Type B pancreatic cell (in vitro differentiated cells): ENCODE measurements at places on chromosomes 6 and 20. TPM values are rescaled to one million over a fixed set of nuclear protein-coding genes. Genes with fewer than 3 reads are reported as not detected.

- DNase-seq = no peak
These were observed 28.5 kb downstream of the BCL2L1 start for GRCh38 chr20:31693987-31694661.

GRCh38 chr6:2507016-2507415, 243.7 kb downstream of the MYLK4 start:
- DNase-seq = no peak

DNA sequence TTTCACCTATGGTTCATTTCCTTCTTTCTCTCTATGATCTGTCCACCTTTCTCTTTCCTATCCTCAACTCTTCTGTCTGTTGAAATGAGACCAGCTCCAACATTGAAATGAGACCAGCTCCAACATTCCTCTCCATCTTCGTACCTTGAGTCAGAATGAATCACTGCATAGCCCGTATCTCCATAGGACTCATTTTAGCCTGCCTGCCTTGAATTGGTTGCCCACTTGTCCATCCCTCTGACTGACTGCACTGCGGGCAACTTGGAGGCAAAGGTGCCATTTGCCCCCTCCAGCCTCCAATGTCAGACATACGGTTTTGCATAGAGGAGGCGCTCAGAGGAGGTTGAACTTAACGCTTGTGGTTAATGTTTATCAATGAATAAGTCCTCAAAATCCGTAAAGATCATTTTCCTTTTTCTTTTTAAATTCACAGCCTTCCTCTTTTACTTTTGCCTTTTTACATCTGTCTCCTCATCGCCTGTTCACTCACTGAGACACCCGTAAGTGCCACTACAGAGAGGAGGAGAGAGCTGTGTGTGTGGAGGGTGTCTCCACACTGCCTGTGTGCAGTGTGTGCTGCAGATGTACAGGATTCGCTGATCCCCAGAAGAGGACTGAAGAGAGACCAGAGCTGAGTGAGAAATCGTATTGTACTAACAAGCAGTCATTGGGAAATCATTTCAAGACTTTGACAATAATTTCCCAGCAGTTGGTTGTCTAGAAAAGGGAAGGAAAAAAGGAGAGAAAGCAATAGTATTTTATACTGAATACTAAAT, 579.6 kb upstream of the MAP3K7 start:
- no peak for DNase-seq

- DNase-seq = peak; percentile 37
These were observed 97.9 kb upstream of the MTHFD1L start for GRCh38 chr6:150767571-150768018.

GRCh38 chr6:30180145-30180544, 16.8 kb downstream of the TRIM15 start:
- DNase-seq = no peak

ADAM33 gene
- 0.29 and 8.2 TPM in 2 replicates for total RNA-seq

- no peak for DNase-seq
These were observed 66.6 kb downstream of the AFG1L start for GRCh38 chr6:108361312-108361932.

OXT gene
- total RNA-seq = 1.2 TPM in 1 of 2 replicates, not detected in the other

GRCh38 chr20:48277266-48277665, 492.0 kb upstream of the SULF2 start:
- DNase-seq = no peak

HAO1 gene
- not detected in 2 replicates for total RNA-seq

SAPCD1 gene
- 3.2 and 8.9 TPM in 2 replicates for total RNA-seq

DNA sequence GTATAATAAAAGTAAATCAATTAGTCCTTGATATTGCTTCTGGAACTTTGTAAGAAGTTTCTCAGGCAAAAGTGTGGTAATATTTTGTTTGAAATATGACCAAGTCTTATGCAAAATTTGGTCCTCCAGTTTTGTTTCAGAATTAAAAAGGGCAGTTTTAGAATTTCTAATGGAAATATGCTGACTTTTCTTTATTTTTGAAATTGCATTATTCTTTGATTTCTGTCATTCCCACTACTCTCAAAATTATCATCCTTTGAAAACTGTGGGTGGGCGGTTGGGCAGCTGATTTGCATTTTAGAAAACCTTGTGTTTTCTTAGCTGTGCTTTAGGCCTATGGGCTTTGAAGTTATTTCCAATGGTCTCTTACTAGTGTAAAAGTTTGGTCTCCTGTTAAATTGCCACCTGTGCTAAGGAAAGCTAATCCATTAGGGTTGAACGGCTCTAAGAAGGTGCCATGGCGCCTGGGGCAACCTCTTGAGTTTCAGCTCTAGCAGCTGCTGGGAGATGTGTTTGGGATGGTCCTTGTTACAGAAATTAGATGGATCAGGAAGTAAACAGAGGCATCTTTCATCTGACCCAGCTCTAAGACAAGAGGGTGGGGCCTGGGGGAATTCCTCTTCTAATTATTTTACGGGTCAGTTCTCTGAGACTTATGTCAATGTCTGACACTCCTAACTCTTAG, 880.8 kb upstream of the SLC35B3 start:
- no peak for DNase-seq

TMEM217 gene
- total RNA-seq = 1.1 and 1.3 TPM in 2 replicates

DNA sequence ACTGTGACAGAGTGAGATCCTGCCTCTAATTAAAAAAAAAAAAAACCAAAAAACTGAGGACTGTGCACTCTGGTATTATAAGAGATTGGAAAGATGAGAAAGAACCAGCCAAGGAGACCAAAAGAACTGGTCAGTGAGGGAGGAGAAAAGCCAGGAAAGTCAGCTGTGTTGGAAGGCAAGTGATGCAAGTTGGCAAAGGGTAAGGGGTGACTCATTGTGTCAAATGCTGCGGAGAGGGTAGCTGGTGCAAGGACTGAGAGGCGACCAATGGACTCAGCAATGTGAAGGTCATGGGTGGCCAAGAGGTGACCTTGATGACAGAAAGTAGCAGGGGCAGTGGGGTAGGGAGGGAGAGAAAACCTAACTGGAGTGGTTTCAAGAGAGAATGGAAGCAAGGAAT, 27.4 kb upstream of the LRRN4 start:
- DNase-seq = no peak

DNA sequence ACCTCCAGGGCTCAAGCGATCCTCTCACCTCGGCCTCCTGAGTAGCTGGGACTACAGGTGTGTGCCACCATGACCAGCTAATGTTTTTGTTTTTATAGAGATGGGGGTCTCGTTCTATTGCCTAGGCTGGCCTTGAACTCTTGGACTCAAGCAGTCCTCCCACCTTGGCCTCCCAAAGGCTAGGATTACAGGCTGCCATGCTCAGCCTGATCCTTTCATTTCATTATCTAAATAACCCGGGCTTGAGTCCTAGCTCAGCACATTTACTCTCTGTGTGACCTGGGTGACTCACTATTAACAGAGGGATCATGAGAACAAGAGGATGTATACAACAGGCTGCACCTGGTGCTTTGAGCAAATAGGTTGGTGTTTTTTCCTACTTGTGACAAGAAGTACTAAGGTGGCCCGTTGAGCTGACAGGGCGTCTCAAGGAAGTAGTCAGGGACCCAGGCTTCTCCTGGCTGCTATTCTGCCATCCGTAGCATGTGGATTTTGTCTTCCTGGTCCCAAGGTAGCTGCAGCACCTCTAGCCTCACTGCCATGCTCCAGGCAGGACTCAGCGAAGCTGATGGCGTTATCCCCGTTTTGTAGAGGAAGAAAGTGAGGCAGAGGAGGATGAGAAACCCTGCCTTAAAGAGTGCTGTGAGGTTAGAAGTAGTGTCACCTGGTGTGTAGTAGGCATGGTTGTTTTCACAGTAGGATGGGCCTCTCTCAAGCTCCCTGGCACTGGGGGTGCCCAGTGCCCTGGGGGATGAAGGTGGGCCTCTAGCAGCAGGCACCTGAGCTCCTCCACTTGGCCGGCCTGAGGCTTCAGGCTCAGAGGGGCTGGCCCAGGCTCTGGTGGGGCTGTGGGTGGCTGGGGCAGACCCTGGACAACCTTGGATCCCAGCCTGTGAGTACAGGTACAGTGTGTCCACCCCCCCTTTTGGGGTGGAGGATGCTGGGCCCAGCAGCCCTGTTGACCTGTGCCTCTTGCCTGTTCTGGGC, 62.4 kb downstream of the ADNP start:
- DNase-seq = no peak

DNA sequence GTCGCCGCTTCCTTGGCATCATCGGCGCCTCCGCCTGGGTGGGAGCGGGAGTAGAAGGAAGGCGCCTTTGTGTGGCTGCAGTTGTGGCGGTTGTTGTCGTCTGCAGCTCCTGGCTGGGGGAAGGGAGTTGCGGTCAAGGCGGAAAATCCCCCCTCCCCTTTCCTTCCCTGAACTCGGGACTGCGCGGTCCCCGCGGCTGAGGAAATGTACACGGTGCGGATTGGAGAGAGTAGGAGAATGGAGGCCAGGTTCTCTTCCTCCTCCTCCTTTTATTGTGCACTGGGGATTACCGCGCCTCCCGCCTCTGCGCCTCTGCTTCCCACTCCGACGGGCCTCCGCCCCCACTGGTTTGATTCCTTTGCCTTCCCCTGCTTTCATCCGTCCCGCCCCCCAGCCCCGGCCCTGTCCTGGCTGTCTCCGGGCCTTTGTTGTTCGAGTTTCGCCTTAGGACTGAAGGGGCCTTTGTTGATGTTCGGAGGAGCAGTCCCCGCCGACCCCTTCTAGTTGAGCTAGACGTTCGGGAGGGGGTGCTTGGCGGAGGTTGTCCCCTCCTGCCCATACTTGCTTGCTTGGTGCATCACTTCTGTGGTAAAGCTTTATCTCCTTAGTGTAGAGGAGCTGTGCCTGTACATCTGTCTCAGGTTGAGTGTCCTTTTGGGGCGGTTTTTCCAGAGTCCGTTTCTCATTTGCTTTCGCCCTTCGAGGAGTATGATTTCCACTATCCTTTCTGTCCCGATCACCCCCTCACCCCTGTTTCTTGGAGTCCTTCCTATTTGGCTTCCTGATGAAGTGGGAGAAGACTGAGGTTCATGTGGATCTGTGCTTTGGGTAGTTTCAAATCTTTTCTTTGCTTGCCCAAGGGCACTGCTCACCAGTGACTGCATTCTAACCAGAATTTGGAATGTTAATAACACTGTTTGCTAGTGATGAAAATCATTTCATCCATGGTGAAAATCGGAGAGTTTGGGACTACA, 764 bp downstream of the ZNF292 start:
- peak; percentile 75 for DNase-seq

DNA sequence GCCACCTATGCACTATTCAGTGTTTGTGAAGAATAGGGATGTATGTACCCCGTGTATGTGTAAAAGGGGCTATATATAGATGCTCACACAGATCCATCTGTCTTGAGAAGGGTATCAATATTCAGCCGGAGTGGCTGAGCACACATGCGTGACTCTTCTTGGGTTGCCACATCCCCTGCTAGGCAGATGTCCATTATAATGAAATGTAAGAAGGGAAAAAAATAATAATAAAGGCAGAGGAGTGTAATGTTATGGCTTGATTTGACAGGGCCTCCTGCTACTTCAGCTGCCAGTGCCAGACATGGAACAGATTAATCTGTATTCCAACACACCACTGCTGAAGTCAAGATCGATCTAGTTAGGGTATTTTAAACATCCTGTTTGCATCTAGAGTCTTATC, 74.2 kb upstream of the VSTM2L start:
- no peak for DNase-seq

DNA sequence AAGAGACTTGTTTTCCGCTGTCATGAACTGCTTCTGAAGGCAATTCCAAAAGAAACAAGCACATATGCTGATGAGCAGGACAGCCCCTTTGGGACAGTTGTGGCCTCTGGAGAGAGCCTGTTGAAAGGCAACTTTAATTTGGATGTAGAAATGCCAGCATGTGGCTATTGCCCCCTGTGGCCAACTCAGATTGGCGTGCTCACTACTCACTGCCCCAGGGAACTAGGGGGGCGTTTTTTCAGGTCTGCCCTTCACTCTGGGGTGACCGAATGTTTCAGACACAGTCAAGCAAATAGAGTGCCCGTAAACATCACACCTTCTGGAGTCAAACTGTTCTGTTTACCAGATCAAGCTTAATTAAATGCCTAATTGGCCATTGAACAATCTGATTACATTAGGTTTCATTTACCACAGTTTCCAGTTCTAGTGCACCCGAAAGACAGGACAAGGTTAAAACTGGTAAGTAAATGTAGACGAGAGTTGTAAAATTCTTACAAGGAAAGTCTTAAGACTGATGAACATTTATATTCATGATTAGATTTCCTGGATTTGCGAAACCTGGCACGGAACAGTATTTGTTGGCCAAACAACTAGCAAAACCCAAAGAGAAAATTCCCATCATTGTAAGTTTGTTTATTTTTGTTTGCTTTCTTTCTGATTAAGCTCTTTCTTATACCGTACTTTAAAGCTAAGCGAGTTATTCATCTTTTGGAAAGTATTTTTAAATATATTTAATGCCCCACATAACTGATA, 75.9 kb upstream of the SYNJ2 start:
- DNase-seq = no peak

DNA sequence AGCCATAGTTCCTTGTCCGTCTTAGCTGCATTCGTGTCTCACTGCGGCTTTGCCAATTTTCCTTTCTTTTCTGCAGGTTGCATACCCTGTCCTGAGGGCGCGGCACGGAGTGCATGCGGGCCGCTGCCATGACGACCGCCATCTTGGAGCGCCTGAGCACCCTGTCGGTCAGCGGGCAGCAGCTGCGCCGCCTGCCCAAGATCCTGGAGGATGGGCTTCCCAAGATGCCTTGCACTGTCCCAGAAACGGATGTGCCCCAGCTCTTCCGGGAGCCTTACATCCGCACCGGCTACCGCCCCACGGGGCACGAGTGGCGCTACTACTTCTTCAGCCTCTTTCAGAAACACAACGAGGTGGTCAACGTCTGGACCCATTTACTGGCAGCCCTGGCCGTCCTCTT, 17.1 kb upstream of the EFHC1 start:
- no peak for DNase-seq

SGK1 gene
- total RNA-seq = 52.6 and 56.1 TPM in 2 replicates

DNA sequence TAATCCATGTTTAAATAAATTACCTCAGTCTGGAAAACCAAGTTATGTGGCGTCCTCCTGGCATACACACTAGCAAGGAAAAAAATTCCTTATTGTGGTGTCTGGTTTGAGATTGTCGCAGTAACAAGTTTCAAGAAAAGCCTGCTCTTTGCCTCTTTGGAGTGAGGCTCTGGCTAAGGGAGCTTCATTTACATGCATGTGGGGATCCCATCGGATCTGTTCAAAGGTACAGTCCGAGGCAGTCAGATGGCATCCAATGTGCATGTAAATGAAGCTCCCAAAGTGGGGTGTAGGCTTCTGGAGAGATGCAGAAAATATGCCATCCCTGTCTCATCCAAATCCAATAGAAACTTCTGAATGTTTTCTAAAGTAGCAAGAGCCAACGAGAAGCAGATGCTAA, 199.5 kb upstream of the FBXL4 start:
- no peak for DNase-seq

GRCh38 chr20:58092871-58093270, 135.6 kb downstream of the ANKRD60 start:
- DNase-seq = no peak

HEY2 gene
- 10.0 and 11.3 TPM in 2 replicates for total RNA-seq

- no peak for DNase-seq
These were observed 217.6 kb upstream of the FOXQ1 start for GRCh38 chr6:1094306-1094705.

IL17A gene
- total RNA-seq = 0.17 TPM in 1 of 2 replicates, not detected in the other
